ENCODE measurements at places on chromosomes 5 and 9. TPM values are rescaled to one million over a fixed set of nuclear protein-coding genes. Genes with fewer than 3 reads are reported as not detected.

PRUNE2 gene
- total RNA-seq: 0.22 TPM

DNA sequence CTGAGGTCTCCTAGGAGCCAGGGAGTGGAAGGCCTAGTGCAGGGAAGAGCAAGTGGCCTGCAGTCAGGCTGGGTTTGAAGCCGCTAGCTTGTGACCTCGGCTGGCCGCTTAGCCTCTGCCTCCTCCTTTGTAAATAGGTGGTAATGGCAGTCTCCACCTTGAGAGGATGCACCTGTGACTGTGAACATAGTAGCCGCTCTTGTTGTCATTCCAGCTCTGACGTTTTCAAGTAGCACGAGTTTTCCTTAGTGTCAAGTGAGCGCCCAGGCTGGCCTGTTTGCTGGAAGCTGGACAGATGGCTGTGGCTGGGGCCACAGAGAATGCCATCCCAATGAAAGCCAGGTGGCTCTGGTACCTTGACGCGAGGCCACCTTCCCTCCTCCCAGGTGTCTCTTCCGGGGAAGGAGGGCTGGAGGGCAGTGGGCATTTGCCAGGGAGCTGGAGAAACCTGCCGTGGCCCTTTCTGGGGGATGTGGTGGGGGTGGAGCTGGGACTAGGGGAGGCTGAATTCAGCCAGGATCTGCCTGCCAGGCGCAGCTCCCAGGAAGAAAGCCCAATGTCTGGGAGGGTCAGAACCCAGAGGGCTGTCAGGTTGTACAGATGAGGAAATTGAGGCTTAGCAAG lies 2.5 kb downstream of the ASS1 start:
- no peaks in the 10 kb centered on the region for H3K36me3 ChIP-seq
- no peak for DNase-seq
- no peak overlapping the region for H3K27ac ChIP-seq
- H3K4me3 ChIP-seq: no peak overlapping the region
- peaks cover 4% of the 10 kb centered on the region for H3K4me1 ChIP-seq

GRCh38 chr9:132054024-132054423 lies 25.6 kb downstream of the MED27 start:
- no peaks in the 10 kb centered on the region for H3K36me3 ChIP-seq
- H3K27ac ChIP-seq: no peak overlapping the region
- no peak overlapping the region for H3K4me3 ChIP-seq
- H3K4me1 ChIP-seq: no peaks in the 10 kb centered on the region
- DNase-seq: no peak
- H3K27me3 ChIP-seq: no peaks in the 10 kb centered on the region

CAAP1 gene
- 21.5 TPM for total RNA-seq

- H3K4me3 ChIP-seq: no peak overlapping the region
- no peaks in the 10 kb centered on the region for H3K36me3 ChIP-seq
- no peak for DNase-seq
- no peaks in the 10 kb centered on the region for H3K4me1 ChIP-seq
- no peak overlapping the region for H3K27ac ChIP-seq
These were observed 721.5 kb downstream of the SEMA5A start for GRCh38 chr5:8824371-8824770.

PCDHB11 gene
- total RNA-seq: not detected

PLCXD3 gene
- not detected for total RNA-seq

DNA sequence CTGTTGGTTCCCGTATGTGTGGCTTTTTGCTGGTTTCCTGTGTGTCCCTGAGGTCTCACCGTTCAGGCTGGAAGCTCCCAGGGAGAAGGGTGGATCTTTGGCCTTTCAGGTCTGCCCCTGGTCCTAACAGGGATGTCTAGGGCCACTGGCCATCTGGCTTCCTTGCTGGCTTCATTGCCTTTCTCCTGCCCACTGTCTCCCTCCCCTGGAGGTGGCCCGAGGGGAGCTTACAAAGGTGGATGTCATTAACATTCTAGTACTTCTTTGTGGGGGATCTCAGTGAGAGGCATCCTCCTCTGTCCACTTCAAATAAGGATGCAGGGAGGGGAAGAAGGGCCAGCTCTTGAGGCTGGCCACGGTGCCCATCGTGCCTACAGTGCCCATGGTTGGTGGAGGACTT lies 35.2 kb downstream of the HMCN2 start:
- no peak overlapping the region for H3K27ac ChIP-seq
- peaks cover 3% of the 10 kb centered on the region for H3K27me3 ChIP-seq
- no peaks in the 10 kb centered on the region for H3K36me3 ChIP-seq
- no peak for DNase-seq
- H3K4me1 ChIP-seq: no peaks in the 10 kb centered on the region

LOX gene
- not detected for total RNA-seq

GRCh38 chr5:16585041-16585667 lies 31.6 kb downstream of the RETREG1 start:
- H3K27me3 ChIP-seq: no peaks in the 10 kb centered on the region
- no peak overlapping the region for H3K27ac ChIP-seq
- H3K4me1 ChIP-seq: no peaks in the 10 kb centered on the region
- H3K36me3 ChIP-seq: no peaks in the 10 kb centered on the region

Measured in CD4-positive, alpha-beta memory T cell (primary cell).